ENCODE measurements at places on chromosomes 12 and 14.

- no peak for DNase-seq
Measured at GRCh38 chr12:18629916-18630315, 107.9 kb downstream of the PLCZ1 start.

- DNase-seq = no peak
Measured at GRCh38 chr12:75591628-75592027, 80.2 kb upstream of the KRR1 start.

DNA sequence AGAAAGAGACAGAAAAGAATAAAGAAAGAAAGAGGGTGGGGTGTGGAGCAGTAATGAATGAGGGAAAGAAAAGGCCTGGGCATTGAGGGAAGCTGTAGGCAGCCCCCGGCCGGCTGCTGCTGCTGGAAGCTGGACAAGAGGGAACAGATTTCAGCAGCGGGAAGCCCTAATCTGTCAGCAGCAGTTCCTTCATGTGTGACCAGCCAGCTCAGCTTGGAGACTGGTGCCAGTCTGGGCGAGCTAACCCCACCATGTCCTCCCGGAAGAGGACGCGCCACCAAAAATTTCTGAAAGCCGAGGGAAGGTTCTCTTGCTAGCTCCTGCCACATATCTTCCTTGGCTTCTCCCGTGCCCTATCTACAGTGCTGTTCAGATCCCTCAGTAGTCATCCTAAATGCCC is 236.8 kb downstream of the GRIN2B start:
- no peak for DNase-seq

- DNase-seq = no peak
Measured at GRCh38 chr12:109513977-109514376, 36.5 kb downstream of the UBE3B start.

GRCh38 chr12:79927772-79928474 is 7.0 kb downstream of the PPP1R12A start:
- DNase-seq = no peak

GRCh38 chr12:14071833-14072232 is 90.4 kb upstream of the GRIN2B start:
- no peak for DNase-seq

DNA sequence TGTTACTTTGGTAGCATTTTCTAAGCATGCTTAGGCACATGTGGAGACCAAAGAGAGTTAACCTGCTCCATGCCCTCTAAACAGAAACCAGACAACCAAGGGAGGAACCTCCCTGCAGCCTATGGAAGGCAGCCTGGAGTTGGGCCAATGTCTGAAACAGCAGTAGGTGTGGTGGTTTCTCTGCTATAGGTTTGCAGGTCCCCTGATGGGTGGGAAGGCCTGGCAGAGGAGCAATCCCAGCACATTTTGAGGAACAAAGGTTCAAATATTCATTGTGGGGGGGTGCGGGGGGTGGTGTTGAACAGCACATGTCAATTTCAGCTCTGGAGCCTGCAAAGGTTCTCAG is 65.4 kb downstream of the DACT1 start:
- no peak for DNase-seq

DNA sequence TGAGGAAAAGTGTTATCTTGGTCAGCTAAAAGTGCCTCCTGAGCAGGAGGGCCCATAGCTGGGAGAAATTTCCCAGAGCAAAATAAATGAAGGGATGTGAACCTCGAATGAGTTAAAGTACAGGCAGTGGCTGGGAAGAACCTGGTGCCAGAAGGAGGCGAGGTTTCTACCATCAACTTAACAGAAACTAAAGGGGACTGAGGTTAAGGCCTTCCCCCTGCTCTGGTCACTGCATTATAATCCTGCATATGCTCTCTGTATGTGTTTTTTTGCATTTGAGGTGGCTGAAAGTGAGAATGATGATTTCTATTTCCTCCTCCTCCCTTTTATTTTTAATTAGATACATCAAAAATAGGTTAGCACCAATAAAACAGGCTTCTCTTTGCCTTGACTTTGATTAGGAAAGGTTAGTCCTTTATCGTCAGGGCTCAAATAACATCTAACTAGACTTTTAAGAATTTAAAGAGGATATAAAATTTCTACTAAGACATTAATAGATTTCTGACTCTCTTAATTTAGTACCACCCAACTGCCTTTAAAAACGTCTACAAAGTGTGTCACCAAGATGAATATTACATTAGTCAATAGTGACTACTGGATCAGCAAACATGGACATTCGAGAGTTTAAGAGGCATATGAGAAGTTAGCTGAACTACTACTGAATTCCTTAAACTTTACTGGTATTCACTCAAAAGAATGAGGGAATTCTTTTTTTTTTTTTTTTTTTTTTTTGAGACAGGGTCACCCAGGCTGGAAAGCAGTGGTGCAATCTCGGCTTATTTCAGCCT is 49.2 kb downstream of the GALNT4 start:
- DNase-seq = no peak

DNA sequence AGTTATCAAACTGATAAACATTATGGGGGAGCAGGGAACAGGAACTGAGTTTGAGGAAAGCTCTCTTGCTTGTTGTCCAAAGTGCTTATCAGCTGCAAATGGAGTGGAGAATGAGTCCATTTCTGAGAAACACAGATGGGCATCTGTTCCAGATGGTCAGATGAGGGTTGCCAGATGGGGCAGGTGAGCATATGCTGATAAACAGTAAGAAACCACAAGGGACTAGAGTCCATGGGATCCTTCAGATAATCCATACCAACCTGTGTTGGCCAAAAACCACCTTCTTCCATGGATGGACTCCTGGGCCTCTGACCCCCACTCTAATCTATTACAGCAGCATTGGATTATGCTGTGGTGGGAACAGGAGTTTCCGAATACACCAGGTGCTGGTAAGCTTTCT is 38.3 kb downstream of the GNS start:
- no peak for DNase-seq

GRCh38 chr12:52318241-52318990 is 2.8 kb downstream of the KRT83 start:
- DNase-seq = no peak

GRCh38 chr14:34055157-34055950 is 104.5 kb upstream of the EGLN3 start:
- no peak for DNase-seq

GRCh38 chr14:81198651-81199050 is 22.1 kb downstream of the GTF2A1 start:
- DNase-seq = no peak

GRCh38 chr14:51868405-51868804 is 8.0 kb downstream of the GNG2 start:
- DNase-seq = no peak

GRCh38 chr14:33634631-33635030 is 316.2 kb downstream of the EGLN3 start:
- DNase-seq = no peak

GRCh38 chr14:97456958-97457357 is 659.8 kb downstream of the VRK1 start:
- no peak for DNase-seq

GRCh38 chr14:104392396-104393198 is 187.0 kb upstream of the C14orf180 start:
- no peak for DNase-seq

DNA sequence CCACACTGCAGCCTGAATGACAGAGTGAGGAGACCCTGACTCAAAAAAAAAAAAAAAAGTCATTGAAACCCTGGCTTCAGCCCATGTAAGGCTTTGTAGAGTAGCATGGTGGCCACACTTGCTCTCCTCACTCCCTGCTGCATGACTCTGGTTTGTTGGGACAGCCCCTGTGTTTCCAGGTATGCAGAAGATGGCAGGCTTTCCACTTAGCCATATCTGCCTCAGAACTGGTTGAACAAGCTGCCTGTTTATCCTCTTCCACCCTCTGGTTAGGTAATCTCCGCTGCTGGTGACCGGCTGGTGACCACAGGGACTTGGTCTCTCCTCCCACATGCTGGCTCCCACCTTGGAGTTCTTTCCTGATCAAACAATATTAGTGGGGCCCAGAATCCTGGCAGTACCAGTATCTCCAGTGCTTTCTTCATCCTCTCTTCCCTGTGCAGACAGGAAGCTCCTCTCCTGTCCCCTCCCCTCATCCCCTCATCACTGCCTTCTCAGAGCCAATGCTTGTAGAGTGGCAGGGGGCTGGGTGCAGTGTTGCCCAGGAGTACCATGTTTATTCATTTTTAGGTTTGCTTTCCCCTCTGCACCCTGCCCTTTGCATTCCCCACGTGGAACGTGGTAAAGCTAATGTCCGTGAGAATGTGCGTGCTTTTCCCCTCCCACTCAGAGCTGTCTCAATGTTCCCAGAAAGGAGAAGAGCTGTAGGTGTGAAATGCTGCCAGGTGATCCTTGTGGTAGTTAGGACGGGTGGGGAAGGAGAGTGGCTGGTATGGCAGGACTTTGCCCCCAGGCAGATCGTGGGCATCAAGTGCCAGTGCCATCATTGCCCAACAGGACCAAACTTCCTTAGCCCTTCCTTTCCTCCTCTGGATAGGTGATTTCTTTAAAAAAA is 11.3 kb downstream of the ABHD12B start:
- DNase-seq = no peak

GRCh38 chr12:44777044-44777443 is 99.1 kb downstream of the NELL2 start:
- no peak for DNase-seq

GRCh38 chr14:33707716-33708115 is 243.2 kb downstream of the EGLN3 start:
- no peak for DNase-seq

GRCh38 chr14:102916347-102917055 is 6.0 kb upstream of the AMN start:
- DNase-seq = no peak
